ENCODE measurements at places on chromosomes 4 and X.

DNA sequence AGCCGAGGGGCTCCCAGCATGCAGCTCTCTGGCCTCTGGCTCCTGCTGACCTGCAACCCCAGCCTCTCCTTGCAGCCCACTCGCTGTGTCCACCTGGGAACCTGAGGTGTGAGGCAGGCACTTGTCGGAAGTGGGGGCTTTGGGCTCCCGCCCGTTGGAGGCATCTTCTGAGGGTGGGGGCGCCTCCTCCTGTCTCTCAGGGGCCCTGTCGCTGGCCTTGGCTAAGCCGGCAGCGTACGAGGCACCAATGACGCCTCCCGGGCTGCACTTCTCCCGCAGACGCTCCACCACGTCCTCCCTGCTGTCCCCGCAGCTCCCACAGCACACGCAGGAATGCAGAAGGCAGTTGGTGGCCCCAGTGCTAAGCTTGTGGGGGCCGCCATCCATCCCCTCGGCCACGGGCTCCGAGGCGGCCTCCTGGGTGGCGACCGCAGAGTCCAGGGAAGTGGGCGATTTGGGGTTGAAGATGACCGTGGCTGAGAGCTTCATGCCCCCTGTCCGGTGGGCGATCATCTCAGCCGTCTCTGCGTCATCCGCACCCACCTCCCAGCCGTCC, 42.5 kb upstream of the MXD4 start:
- DNase-seq, result no peak

- DNase-seq, result no peak
Measured at GRCh38 chr4:81756042-81756441, 284.3 kb upstream of the RASGEF1B start.

DNA sequence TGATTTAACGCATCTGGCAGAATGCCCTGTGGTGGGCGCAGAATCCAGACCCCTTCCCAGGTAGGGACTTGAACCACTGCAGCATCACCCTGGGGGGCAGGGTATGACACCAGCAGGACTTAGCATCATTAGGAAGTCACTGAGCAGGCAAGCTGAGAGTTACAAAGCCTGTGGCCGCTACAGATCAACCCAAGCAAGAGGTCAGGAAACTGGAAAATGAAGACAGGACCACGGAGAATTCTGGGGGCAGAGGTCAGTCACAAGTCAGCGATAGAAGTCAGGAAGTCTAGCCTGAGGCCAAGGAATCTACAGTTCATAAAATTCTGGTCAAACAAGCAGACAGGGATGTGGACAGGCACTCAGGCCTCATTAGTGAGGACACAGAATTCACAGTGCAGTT, 108.4 kb downstream of the CHIC2 start:
- DNase-seq, result no peak

- no peak for DNase-seq
Measured at GRCh38 chrX:102154218-102154860, 1.4 kb downstream of the BEX5 start.

DNA sequence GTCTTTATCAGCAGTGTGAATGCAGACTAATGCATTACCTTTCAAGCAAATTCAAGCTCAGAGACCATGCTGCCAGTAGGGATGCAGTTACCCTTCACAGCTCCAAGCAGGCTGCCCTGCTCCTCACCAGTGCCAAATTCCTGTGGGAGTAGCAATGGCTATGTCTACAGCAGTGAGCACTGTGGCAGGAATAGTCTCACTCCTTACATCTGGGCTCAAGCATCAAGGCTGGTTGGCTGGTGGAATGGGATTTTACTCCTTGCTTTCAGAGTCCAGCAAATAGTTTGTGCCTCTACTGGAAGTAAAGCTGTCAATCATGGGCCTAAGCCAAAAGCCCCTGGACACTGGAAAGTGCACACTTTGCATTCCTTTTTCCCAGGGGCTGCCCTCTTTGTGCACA, 1030.8 kb downstream of the SH3BGRL start:
- DNase-seq, result no peak

GRCh38 chr4:171582961-171583581, 230.1 kb upstream of the GALNTL6 start:
- DNase-seq, result no peak

DNA sequence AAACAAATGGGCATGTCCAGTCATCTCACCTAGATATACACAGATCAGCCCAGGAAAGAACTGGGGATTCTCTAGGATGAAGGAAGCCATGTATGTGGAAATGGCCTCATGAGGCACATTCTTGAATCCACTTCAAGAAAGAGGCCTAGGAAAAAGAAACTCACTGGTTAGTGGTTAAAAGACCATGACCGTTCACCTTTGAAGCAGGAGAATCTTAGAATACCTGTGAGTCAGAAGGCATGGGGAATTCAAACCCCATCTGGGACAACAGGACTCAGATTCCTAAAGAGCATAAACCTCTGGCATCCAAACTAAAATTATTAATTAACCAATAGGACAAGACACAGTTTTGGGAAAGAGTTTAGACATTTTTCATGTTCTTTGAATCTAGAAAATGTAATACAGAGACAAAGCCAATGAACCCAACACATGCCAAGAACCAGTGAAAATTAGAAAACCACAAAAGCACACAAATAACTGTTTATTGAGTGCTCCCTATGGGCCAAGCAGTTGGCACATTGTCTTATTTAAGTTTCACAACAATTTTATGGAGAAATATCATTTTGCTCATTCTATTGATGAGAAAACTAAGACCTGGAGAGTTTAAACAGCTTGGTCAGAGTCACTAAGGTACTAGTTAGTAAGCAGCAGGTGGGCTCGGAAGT, 97.5 kb downstream of the NPNT start:
- no peak for DNase-seq

- DNase-seq, result no peak
Measured at GRCh38 chr4:173046818-173047217, 121.8 kb upstream of the GALNT7 start.

DNA sequence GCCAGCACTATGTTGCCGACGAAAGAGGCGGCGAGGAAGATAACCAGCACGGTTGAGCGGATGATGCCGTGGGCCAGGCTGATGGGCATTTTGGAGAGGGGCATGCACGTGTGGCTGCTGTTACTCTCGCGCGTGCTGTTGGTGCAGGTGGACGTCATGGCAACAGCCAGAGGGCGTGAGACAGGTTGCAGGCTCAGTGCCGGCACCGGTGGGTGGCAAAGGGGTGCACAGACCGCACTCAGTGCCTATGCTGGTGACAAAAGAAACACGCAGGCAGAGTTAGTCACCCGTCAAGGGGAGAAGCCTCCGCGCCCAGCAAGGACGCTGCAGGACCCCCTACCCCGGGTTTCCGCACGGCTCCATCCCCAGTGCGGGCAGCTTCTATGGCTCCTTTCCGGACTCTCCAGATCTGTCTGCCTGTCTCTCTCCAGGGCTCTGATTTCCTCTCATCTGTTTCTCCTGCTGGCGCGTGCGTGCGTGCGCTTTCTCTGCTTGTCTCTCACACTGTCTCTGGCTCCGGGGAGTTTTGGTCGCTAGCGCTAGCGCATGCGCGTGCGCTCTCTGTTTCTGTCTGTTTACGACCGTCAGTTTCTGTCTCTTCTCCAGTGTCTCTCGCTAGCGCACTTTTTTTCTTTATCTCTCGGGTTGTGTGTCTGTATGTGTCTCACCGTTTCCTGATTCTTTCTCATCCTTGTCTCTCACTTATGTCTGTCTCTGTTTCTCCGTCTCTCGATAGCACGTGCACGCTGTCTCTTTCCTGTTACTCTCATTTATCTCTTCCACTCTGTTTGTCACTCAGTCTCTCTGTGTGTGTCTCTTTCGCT, 2.1 kb downstream of the GPR101 start:
- DNase-seq, result no peak

GRCh38 chr4:187962926-187963325, 32.6 kb upstream of the ZFP42 start:
- no peak for DNase-seq

DNA sequence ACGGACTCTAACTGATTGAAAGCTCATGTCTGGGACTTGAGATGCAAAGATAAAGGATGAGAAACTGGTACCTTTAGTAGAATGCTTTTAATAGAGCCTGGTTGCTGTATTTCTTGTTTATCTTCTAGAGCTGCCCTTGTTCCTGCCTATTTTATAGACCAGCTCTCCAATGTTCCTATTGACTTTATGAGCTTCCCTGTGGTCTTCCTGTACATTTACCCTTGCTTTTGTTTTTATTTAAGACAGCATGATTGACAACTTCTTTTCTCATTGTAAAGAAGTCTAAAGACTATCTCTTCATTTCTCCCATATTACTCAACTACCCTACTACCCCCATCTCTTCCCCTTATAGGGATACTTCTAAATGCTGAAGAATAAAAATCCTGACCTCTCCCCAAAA, 174.7 kb downstream of the UGT8 start:
- DNase-seq, result no peak

DNA sequence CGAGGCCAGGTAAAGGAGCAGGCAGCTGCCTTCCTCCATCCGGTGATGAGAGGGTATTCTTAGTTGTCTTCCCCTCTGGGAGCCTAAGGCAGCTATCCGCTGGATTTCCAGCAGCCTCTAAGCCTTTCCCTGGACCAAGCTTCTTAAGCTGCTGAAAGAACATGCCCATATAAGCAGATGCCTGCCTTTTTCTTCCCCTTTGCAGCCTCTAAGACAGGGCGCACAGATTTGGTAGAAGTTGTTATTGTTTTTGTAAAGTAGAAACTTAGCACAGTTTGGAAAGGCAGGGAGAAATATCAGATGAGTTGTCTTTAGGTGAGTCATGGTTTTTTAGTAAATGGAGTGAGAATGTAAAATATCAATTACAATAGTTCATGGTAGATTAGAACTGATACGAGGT, 210.8 kb downstream of the ARHGAP10 start:
- no peak for DNase-seq

GRCh38 chr4:156137679-156138473, 184.2 kb upstream of the CTSO start:
- DNase-seq, result no peak

DNA sequence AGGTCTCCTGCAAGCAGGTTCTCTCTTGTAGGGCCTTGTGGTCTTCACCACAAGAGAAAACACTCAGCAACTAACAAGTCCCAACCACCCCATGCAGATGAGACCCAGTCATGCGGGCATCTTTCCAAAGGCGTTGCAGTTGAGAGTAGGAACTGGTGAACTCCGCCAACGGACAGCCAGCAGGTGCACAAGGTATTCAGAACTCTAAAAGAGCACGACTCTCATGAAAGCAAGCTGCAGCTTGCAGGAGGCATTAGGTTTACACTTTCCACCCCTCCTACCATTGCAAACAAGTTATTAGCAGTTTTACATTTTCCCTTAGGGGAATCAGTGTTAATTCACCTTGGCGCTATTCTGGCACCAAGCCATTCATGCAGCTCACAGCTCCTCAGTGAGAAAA, 173.4 kb upstream of the KIT start:
- DNase-seq, result no peak

DNA sequence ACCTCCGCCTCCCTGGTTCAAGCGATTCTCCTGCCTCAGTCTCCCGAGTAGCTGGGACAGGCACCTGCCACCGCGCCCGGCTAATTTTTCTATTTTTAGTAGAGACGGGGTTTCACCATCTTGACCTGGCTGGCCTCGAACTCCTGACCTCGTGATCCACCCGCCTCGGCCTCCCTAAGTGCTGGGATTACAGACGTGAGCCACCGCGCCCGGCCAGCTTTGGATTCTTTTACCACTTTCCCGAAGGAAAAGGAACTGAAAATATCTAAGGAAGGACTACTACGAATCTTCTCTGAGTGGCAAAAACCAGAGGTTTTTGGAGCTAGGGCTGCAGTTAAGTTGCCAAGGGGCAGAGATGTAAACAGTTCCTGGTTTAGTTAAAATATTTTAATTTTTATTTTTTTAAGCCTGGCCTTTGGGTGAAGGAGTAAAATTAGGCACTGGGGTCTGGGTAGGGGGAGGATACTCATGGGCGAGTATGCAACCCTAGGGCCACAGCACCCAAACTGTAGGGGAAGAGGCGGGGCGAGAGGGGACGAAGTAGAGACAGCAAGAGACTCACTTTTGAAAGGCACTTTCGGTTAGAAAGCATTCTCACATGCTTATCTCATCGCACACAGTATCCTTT, 525 bp upstream of the CISD2 start:
- no peak for DNase-seq

DNA sequence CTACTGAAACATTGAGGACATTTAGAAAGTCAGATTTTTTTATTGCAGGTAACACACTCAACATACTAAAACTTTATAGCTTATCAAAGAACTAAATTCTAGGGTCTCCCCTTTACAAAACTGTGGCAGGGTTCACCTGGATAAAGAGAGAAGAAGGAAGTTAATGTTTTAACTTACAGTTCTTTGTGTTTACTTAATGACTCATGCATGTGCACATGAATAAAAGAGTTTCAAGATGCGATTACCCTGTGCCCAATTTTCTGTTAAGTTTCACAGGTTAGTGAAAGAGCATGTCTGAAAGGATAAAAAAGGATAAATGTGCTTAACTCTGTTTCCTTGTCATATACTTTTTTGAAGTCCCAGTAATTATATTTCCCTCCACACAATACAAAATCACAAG, 16.8 kb downstream of the DCAF8L1 start:
- no peak for DNase-seq

- peak; percentile 4 for DNase-seq
Measured at GRCh38 chrX:77640702-77641101, 145.3 kb downstream of the ATRX start.

DNA sequence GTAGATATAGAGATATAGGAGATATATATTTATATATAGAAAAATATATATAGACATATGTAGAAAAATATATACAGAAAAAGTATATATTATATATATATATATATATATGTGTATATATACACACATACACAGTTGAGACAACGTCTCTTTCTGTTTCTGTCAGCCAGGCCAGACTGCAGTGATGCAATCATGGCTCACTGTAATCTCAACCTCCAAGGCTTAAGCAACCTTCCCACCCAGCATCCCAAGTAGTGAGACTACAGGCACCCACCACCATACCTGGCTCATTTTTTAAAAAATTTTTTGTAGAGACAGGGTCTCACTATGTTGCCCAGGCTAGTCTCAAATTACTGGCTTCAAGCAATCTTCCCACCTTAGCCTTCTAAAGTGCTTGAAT, 426.3 kb downstream of the GPM6A start:
- DNase-seq, result no peak

DNA sequence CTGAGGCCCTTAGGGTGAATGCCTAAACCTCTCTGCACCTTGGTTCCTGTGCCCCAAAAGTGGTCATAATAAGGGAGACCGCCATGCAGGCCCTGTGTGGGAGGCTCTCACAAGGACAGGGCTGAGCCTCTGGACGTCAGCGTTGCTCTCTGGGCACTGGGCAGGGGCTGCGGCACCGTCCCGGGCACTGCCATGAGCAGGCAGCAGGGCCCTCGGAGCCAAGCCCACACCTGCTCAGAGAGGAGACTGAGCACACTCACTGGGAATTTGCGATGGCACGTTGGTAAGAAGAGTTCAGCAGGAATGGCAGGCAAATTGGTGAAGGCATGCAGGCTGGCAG, 123.4 kb downstream of the HMX1 start:
- DNase-seq, result no peak

- DNase-seq, result peak; percentile 0
Measured at GRCh38 chrX:76555816-76556215, 128.3 kb downstream of the MAGEE1 start.

DNA sequence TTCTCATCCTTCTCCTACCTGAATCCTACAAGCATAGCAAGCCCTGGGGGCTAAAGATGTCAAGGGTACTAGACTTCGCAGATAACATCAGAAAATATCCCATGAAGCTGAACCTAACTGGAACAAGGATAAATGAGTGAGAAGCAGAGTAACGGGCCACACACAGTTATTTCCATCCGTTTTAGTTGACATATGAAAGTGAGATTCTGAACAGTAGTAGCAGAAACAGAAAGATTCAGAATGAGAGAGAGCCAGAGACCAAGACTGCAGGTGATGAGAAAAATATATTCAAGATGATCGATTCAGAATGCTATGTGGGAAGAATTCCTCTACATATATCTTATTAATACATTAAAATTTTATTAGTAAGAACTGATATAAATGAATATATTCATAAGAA, 165.1 kb downstream of the TSPAN5 start:
- DNase-seq, result no peak

- no peak for DNase-seq
Measured at GRCh38 chrX:132395645-132396044, 93.2 kb downstream of the MBNL3 start.
